ENCODE measurements at places on chromosomes 3 and 15.

DNA sequence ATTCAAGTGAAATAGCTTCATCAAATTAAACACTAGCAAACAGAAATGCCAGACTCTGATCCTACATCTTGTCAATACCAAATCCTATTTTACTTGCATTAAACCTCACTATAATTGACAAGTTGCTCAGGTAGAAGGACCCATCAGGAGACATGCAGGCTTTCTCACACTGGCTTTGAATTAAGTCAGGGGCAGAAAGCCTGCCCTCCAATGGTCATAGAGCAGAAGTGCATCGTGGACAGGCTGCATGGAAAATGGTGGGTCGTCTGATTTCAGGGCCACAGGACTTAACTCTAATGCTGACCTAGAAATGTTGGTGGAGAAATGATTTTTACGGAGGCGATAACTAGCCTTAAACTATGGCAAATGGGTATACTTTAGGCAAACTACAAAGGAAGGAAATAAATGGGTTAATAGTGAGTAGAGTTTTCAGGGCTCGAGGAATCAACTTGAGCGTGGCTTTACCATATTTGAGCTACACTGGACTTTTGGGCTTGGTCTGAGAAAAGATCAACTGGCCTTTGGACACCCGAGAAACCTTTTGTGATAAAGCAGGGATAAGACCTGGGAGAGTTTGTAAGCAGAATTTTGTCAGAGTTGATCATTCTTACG is 283.9 kb downstream of the GRM7 start:
- DNase-seq, result peak; percentile 5

GRCh38 chr3:177948716-177949425 is 587.4 kb upstream of the KCNMB2 start:
- no peak for DNase-seq

DNA sequence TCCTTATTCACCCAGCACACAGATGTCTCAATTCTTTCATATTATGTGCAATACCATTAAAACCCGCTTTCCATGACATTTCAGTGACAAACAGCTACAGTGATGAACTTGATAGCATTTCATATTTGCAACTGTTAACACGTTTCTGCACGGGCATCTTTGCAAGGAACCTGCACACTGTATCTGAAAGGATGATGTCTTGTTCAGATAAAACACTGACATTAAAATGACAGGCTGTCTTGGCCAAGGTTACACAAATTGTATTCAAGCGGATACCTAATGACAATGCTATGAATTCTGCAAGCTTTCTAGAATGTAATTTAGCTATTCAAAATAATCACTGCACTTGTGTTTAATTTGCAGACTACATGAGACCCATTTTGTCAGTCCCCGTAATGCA is 529.2 kb downstream of the FOXP1 start:
- DNase-seq, result no peak

- DNase-seq, result no peak
Measured at GRCh38 chr15:77009646-77010311, 14.9 kb downstream of the PSTPIP1 start.

DNA sequence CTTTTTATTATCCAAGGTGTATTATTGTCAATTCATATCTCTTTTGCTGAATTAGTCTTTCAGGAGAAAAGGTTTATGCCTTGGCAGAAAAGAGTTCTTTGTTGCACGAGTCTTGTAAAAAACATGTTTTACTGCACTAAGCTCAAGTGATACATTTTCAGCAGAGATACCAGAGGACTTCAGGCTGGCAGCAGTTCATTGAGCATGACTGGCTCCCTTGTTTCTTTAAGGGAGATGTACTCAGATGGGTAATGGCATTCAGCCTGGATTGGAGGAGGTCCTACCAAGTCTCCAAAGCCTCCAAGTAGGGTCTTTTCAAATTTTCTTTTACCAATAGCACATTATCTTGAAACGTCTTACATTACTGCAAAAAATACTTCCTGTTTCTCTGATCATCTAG is 400.1 kb downstream of the NSUN3 start:
- DNase-seq, result no peak
